IMR-90 (cell line): ENCODE measurements at places on chromosomes 16 and 17.

- no peak for DNase-seq
These were observed 718.8 kb upstream of the SOX9 start for GRCh38 chr17:71402007-71402406.

GRCh38 chr17:66508896-66509844, 206.8 kb downstream of the PRKCA start:
- peak; percentile 90 for DNase-seq

GRCh38 chr17:33868899-33869298, 386.2 kb upstream of the CCL2 start:
- DNase-seq = no peak

DNA sequence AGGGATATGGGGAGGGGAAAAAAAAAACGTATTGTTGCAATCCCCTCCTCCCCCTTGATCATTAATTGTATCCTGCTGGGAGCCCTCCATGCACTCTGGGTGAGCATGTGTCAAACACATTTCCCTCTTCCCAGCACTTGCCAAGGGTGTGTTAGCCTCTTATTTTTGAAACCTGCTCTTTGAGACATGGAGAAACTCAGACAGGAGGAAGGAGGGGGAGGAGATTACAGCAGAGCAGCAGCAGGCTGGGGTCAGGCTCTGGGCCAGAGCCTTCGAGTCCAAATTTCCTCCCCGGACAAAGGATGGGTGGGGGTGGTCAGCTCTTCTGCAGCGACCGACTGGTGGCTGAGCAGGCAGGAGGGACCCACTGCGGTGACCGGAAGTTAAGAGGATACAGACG, 64.7 kb downstream of the SOX9 start:
- no peak for DNase-seq

GRCh38 chr17:66966704-66967418, 2.4 kb downstream of the CACNG4 start:
- DNase-seq = no peak
